ENCODE measurements at places on chromosomes 4 and X.

GRCh38 chr4:184216515-184216914 is 1.2 kb downstream of the ENPP6 start:
- no peak for DNase-seq

GRCh38 chrX:103158317-103158621 is 56.6 kb upstream of the BEX4 start:
- no peak for DNase-seq

DNA sequence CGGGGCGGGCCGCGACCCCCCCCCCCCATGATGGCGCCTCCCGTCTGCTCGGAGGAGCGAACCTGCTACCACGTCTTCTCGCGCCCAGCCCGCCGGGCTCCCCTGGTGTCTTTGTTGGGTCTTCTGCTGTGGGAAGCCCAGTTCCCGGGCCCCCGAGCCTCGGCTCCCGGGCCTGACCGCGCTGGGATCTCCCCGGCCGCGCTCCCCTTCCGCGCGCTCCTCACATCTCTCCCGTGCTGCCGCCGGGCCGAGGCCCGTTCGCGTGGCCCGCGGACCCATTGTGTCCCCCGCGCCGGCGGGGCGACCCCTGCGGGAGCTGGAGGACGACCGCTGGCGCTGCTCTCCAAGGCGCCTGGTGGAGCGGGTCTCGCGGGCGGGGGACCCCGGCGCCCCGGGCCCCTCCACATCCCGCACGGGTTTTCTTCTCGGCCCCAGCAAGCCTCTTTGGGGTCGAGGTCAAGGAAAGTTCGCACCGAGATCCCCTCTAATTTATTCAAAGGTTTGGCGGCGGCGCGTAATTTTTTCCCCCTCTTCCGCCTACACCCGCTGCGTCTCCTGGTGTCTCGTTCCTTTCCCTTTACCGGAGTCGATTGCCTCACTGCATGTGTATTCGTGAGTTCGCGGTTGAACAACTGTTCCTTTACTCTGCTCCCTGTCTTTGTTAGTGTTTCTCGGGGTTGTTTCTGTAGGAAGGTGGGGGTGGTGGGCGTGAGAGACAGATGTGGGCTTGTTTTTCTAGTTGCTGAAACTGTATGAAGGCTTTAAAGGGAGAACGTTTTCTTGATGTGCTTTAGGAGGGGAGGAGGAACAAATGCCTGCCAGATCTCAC is 770 bp downstream of the SMAD1 start:
- DNase-seq = peak; percentile 36

DNA sequence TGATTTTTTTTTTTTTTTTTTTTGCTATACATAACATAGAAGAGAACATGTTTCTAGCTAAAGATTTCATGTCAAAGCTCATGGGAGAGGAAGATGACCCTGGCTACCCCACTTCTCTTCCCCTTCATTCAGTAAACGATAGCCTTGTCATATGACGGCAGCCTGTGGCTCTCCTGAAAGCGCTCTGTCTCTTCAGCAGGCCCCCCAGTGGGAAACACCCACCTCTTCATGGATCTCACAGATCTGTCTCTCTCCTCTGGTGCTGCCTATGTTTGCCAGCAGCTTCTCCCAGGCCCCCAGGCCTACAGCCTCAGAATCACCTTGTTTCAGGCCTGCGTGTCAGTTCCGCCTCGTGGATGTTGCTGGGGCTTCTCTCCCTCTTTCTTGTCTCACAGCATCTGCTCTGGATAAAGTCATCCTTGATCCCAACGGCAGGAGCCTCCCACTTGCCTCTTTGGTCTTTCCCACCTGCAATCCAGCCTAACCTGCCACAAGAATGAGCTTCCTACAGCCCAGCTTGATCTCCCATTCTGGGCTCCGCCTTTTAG is 34.6 kb downstream of the RHOH start:
- no peak for DNase-seq

DNA sequence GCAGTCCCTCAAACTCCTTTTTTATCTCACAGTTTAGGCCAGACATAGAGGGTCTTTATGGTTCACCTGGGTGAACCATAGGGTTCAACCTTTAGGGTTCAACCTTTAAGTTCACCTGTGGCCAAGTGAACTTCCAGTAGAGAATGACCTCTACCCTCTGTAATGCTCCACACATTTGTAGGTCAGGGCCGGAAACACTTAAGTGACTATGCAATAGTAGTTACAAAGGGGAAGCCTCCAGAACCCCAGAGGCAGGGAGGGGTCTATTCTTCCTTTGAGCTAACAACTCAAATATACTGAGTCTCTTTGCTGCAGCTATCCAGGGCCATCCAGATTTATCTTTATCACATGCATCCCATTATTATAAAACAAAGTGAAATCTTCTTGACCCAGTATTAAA is 100.0 kb downstream of the LARP1B start:
- no peak for DNase-seq

GRCh38 chrX:83416273-83416672 is 91.8 kb upstream of the POU3F4 start:
- no peak for DNase-seq

- no peak for DNase-seq
Observed at GRCh38 chr4:28391877-28392276, 1531.2 kb downstream of the STIM2 start.

DNA sequence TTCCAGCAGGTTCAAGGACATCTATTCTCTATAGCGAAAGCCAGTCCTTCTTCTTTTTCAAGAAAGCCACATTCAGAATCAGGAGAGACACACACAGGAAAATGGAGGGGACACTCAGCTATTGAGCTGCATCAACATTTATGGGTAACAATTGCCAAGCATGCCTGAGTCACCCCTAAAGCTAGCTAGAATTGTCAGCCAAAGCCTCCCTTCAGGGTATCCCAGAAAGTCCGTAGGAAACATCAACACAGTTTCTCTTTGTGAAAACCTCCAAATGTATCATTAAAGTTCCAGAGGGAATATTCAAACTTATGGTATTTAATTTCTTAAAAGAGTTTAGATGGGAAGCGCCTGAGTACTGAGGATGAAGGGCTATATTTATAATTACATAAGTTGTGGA is 331.1 kb upstream of the SLC7A11 start:
- no peak for DNase-seq

DNA sequence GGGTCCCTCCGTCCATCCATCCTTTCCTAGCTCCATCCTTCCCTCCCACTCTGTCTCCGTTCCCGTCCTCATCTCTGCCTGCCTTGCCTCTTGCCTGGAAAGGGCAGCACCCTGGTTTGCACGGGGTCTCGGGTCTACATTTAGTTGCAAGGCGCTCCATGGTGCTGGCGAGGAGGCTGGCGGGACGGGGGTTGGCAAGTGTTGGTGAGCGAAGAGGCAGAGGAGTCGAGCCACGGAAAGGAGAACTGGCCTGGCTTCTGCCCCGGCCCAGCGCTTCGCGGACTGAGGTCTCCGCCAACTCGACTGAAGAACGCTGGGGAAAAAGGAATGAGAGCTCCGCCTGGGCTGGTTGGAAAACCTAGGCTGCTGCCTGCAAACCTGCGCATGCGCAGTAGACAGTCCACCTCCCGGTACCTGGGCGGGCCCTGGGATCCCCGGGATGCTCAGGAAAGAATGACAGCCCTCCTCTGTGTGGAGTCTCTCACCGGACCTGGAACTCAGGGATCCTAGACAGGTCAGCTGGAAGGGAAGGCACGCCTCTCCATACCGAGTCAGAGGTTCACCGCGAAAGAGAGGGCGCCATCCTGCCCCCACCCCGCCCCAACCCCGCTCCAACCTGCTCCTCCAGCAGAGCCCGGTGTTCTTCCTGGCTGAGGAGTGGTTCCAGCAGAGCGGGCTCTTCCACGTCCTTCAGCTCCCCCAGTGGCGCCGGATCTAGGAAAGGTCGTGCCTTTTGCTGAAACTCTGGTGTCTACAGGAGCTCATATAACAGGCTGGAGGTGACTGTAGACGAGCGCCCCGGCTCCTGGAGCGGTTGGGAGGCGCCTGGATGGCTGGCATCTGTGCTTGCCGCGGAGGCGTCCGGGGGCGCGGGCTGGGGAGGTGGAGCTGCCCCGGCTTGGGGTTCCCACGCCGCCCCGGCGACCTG is 6.0 kb downstream of the FRG2 start:
- DNase-seq = no peak

GRCh38 chr4:186593587-186593973 is 38.2 kb upstream of the MTNR1A start:
- no peak for DNase-seq

GRCh38 chr4:91114386-91114785 is 987.2 kb downstream of the CCSER1 start:
- no peak for DNase-seq

- DNase-seq = no peak
Observed at GRCh38 chrX:107880054-107880610, 54.5 kb downstream of the MID2 start.

DNA sequence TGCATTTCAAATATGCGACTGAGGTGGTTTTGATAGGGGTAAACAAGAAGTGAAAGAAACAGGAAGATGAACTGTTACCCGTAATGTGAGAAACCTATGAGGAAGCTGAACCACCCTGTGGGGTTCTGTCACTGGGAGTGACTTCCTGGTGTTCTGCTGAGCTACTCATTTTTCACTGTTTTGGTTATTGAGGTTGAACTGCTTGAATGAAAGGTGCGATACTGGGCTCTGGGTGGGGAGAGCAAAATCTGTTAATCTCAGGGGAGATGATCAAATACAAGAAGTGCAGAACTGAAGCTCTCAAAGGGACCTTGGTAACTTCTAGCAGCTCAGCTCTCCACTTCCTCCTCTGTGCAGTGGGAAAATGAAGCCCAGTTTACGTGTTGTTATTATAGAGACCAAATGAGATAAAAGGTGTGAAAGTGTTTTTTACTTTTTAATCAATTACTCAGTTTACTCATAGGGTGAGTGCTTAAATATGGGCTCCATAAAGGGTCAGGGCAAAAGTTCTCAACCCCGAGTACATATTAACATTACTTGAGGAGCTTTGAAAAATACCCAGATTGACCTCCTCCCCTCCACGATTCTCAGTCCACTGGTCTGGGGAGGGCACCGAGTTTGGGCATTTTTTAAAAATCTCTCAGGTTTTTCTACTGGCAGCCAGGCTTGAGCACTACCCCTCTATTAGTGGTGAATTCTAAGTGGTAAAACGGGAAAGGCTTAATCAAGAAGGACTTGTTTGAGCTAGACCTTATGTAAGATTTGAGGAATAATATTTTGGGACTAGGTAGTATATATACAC is 66.7 kb downstream of the COQ2 start:
- DNase-seq = no peak

DNA sequence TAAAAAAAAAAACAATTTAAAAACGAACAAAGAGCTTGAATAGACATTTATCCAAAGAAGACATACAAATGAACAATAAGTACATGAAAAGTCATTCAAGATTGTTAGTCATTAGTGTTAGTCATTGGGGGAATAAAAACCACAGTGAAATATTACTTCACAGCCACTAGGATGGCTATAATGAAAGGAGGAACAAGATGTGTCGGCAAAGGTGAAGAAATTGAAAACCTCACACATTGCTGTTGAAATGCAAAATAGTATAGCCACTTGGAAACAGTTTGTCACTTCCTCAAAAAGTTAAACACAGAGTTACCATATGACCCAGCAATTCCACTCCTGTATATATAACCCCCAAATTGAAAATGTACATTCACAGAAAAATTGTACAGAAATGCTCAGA is 45.2 kb upstream of the SLC39A8 start:
- DNase-seq = no peak

DNA sequence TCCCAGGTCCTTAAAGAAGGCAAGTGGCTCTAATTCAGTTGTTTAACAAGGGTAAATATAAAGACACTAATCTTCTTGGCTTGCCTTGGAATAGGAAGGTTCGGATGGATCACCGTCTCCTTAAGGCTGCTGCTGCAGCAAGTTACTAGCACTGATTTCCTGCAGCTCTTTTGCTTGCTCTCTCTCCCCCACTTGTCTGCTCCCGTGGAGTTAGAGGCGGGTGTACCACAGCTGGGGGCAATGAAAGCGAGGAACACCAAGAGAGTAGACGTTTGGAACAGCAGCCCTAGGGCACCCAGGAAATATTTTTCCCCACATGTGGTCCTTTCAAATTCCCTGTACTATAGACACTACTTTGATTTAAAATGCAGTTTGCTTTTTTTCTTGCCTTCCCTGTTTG is 202.2 kb downstream of the SH2D1A start:
- DNase-seq = no peak

GRCh38 chr4:172983014-172983413 is 185.6 kb upstream of the GALNT7 start:
- peak; percentile 42 for DNase-seq

GRCh38 chrX:8084006-8084405 is 87.1 kb downstream of the VCX2 start:
- no peak for DNase-seq

DNA sequence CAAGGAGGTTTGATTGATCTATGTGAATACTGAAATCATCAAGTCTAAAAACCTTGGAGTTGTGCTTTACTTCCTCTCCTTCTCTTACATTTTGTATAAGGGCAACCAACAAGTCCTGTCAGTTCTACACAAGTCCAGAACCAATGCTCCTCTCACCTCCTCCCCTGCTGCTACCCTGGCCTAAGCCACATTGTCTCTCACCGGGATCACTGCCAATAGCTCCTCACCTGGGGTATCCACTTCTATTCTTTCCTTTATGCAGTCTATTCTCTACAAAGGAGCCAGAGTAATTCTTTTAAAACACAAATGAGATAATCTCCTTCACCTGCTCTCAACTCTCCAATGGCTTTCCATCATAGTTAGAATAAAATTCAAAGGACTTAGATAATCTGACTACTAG is 13.3 kb upstream of the ARHGEF6 start:
- no peak for DNase-seq

GRCh38 chr4:99886146-99886545 is 8.1 kb downstream of the LAMTOR3 start:
- no peak for DNase-seq

DNA sequence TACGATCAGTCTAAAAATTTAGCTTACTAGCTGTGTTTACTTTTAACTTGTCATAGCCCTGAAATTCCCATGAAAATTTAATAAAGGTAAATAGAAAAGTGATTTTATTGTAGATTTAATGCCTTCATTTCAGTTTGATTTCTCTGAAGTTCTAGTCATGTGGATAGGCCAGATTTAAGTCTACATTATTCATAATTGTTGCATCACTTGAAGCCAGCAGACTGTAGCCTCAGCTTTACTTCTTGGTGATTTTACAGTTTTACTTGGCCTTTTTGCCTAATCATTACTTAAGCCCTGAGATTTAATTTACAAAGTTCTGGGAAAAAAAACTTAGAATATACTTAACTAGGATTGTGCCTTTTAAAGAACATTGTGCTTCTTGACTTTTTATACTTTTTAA is 73.5 kb upstream of the FHDC1 start:
- DNase-seq = no peak
